ENCODE measurements at places on chromosomes 6 and 20.

DNA sequence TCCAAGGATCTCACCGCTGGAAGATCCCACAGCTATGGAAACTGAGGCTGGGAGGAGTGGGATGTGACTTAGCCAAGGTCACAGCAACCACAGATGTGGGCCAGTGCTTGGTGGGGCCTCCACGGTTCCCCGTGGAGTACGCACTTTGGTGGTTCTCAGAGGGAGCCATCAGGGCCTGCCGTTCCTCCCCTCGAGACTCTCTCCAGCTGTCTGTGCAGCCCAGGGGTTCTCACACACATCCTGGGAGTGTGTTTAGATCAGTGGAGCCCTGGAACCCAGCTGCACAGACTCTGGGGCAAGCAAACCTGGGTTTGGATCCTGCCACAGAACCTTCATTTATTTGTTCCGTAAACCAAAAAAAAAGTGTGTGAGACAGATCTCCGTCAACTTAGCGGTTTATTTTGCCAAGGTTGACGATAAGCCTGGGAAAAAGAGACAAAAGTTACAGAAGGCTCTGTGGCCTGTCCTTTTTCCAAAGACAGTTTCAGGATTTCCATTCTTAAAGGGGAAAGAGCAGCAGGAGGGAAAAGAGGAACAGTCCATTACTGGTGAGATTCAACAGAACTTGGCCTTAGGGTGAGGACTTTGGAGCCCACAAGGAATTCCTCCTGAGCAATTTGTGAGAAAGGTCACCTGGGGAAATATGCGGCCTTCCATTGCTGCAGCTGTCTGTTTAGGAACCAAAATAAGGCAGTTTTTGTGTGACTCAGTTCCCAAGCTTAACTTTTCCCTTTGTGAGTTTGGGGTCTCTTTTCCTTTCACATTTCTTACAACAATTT, 13.6 kb upstream of the MYMX start:
- no peak for DNase-seq

DNA sequence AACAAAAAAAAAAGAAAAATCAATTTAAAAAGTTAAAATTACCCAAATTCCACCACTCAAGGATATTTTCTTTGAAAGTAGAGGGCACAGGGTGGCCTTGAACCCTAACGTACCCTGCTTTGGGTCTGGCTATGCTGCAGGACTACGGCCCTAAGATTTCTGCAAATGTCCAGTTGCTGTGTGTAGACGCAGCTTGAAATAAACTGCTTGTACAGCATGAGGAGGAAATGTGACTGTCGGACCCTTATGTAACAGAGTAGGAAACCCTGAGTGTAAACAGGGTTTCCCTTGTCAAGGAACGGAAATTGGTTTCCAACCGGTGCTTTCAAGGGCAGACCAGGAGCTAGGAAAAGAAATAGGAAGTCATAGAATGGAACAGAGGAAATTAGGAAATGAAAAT, 60.7 kb upstream of the SHLD1 start:
- DNase-seq: no peak

GRCh38 chr6:160279850-160280249, 21.2 kb upstream of the SLC22A2 start:
- DNase-seq: no peak

DNA sequence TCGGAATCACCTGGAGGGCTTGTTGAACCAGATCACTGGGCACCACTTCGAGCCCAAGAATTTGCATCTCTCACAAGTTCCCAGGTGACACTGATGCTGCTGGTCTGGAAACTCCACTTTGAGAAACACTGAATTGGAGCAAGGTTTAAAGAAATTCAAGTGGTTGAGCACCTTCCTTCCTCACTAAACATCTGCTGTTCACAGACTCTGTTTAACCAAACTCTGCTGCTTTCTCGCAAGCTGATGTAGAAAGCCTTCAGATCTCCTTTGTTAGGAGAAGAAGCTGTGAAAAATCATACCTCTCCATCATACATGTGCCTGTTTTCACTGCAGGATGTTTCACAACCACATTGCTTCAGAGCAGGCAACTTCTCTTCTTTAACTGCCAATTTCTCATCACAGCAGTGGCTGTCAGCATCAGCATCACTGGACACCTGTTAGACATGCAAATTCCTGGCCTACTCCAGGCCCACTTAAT, 87.5 kb upstream of the TOP1 start:
- DNase-seq: no peak

DNA sequence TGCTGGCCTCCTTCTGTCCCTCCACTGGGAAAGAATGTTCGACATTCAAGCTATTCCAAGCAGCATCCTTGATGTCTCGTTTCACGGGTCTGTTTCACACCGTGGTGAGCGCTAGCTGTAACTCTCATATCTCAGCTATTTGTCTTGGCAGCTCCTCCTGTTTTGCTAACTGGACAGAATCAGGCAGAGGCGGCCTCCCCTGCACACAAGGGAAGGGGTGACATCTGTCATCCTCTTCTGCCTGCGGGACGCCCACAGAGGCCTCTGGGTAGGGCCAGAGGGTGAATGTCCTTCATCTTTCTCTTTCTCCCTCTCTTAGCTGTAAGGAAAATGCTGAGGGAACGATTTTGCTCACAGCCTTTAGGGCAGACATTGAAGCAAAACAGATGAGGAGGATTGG, 232.8 kb upstream of the GMDS start:
- DNase-seq: no peak

DNA sequence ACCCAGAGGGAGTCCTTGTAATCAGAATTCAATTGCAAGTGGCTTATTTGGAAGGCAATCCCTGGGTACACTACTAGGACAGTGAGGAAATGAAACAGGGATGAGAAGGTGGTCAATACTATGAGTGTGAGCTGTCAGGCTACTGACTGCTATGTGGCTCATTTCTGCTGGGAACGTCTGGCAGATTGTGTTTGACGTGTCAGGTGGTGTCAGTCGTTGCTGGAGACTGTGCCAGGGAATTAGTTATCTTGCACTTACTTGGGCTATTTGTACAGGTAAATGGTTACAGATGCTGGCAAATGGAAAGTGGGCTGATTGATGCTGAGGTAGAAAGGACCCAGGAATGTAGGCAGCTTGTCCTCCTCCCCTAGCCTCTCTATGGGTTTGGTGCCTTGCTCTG, 17.4 kb downstream of the CST4 start:
- DNase-seq: no peak

DNA sequence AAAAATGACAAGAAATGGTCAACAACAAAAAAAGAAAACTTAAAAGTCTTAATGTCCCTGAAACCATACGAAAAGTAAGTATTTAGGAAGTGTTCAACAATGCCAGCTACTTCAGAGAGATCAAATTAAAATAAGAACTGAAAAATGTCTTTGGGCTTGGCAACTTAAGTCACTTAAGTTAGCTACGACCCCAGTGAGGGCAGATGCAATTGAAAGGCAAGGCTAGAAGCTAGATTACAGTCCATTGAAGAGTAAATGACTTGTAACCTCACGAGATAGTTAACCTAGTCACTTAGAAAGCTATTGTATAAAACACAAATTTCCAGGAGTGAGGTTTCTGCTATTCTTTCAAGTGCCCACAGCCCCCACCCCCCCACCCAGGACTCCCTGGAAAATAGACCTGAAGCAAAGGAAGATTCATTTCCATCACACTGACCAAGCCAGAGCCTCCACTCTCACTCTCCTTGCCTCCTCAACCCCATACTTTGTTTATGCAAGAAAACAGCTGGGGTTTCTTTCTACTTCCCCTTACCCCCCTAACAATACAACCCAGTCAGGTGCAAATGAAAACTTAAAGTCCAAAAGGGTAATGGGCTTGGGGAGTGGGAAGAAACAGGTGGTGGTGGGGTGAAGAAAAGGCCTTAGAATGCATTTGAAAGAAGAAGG, 14.6 kb downstream of the RTN4IP1 start:
- no peak for DNase-seq

DNA sequence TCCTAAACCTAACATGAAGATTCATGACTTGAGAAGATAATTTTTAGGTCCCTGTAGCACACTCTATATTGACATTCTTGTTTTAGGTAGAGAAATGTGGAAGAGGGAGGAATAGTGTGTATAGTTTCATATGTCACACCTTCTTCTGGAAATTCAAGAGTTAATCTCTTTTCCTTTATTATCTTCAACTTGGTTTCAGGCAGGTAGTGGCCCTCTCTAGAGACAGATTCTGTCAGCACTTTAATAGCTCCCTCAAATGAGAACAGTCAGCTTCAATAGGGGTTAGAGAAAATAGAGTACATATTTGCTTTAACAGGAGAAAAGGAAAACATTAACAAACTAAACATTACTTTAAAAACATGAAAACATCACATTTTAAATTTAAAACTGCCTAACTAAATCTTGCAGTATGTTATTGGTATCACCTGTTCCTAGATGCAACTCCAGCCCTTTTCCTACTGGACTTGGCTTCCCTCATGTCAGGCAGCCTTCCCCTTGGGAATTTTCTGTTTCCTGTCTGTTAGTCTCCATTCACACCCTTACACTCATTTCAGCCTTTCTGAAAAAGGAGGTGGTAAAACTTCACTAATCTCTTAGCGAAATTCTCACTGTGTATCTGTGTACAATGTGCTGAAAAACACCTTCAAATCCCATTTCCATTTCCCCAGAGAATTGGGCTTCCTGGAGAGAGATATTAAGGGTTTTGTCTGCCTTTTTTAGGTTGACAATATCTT, 192.3 kb upstream of the RNF217 start:
- no peak for DNase-seq

GRCh38 chr20:37640600-37641561, 52.9 kb upstream of the CTNNBL1 start:
- DNase-seq: no peak

- DNase-seq: no peak
Measured at GRCh38 chr6:5752391-5752680, 254.4 kb downstream of the NRN1 start.

- no peak for DNase-seq
Measured at GRCh38 chr6:7566107-7566506, 23.9 kb upstream of the SNRNP48 start.

DNA sequence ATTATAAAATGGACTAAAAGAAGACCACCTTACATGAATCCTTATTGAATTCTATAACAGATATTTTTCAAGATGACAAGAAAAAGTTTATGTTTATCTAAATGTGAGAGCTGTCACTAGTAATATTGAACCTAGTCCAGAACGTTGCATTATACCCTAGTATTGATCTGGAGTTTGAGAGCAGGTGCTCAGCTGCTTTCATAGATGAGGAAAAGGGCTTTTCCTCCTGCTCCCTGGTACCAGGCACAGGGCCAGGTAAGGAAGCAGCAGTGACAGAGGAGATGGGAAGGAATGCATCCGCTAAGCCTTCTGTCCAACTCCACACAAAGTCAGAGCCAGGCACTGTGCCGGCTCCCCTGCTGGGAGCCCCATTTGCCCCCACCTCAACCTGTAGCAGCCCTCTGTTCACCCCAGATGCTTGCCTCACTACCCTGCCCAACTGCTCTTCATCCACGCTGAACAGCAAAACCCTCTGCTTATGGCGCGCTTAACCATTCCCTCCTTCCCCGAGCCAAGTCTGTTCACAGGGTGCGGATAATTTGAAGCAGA, 393.1 kb downstream of the FRK start:
- no peak for DNase-seq

DNA sequence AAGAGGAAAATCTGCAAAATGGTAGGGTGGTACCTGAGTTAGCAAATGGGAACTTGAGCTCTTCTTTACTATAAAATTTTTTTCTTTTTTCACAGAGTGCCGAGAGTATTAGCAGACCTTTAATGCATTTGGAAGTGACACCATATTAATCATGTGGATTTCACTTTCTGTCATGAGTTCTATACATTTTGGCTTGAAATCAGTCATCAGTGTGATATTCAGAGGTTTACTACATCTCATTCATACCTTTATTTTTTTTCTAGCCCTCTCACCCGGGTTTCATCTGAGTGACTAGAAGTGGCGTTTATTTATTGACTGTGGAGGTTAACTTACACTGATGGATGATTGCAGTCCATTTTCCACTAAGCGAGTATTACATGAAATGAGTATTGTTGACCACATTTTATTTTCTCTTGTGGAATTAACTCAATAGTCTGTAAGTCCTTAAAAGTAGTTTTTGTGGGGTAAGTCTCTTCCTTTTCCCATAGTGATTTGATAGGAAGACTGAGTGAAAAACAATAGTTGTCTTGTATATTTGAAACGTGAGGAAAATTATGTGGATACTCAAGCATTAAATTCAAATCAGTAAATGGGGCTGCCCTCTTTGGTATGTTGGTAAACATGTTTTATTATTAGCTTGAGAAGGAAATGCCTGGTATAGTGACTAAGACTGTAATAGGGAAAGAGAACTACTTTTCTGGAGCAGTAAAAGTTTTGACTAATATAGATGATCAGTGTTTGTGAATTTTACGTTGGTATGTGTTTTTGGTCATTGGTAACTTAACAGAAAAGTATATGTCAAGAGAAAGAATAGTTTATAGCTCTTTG, 55.5 kb downstream of the JARID2 start:
- peak; percentile 89 for DNase-seq

DNA sequence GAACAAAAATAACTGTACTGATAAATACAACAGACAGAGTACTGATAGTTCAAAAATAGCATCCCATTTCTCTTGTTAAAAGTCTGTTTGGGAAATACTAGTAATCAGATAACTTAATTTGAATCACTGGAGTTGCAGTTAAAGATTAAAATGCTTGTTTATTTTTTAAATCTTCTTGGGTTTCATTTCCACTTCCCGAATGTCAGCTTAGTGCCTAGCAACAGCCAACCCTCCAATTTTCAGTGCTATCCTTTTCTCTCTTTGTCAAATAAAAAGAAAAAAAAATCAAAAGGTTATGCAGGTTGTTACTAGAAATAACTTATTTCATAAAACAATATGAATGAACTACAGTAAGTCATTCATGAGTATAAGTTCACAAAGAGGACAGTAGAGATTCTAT, 257.7 kb upstream of the STXBP5 start:
- DNase-seq: no peak

GRCh38 chr6:4636881-4637224, 139.4 kb upstream of the CDYL start:
- no peak for DNase-seq

DNA sequence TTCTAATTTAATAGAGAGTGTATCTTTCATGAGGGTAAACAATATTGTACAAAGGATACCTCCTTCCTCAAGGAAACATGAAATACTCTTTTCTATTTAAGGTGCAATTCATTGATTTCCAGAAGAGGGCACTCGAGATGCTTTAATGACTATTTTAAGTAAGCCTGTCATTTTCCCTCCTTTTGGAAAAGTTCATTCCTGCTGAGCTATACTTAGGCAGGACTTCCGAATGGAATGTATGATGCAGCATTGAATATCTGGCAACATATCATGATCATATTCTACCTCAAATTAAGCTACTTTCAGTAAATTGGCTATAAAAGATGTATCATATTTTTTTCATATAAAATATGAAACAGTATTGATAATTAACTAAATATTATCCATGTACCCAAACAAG, 5.0 kb downstream of the DST start:
- DNase-seq: no peak

All from activated CD4-positive, alpha-beta T cell treated with anti-CD3 and anti-CD28 coated beads, Interleukin-2, amount 50 U/mL, for 16 hours (primary cell).